ENCODE measurements at places on chromosomes 6 and 20.
A peak's percentile ranks its signal among the peaks of the same experiment; 100 is the strongest.

DNA sequence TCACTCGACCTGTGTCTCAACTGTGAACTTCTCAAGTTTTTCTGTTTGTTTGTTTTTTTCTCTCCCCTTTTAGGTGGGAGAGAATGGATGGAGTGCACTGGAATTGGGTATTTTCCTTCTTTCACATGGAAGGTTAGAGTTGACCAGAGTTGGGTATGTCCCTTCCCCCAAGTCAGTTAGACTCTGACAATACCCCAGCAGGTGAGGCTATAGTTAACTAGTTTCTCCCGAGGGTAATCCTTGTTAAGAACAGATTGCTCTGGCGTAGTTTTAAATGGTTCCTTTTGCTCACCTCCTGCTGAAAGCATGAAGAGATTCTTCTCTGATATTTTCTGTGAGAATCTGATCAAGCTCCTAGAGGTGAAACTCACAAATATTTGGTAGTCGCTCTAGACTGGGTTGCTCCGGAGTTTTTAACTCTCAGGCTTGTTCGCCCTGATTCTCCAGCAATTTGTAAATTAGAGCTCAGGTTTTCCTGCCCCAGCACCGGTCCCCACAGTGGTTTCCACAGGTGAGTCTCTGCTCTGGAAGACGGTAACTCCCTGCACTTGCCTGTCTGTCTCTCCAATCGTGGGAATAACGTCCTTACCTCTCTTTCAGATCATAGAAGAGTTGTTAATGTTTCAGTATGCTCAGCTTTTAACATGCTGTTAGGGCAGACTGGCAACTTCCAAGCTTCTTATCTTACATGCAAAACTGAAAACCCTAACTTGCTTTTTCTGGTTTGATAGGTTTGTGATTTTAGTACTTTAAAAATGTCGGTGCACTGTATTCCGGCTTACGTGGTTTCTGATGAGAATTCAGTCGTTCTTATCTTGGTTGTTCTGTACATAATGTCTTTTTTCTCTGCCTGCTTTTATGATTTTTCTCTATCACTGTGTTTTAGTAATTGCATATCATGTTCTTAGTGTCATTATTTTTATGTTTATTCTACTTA lies 111.2 kb upstream of the HIVEP1 start:
- no peak for DNase-seq

GRCh38 chr6:113696960-113697359 lies 160.2 kb upstream of the MARCKS start:
- DNase-seq, result no peak

DNA sequence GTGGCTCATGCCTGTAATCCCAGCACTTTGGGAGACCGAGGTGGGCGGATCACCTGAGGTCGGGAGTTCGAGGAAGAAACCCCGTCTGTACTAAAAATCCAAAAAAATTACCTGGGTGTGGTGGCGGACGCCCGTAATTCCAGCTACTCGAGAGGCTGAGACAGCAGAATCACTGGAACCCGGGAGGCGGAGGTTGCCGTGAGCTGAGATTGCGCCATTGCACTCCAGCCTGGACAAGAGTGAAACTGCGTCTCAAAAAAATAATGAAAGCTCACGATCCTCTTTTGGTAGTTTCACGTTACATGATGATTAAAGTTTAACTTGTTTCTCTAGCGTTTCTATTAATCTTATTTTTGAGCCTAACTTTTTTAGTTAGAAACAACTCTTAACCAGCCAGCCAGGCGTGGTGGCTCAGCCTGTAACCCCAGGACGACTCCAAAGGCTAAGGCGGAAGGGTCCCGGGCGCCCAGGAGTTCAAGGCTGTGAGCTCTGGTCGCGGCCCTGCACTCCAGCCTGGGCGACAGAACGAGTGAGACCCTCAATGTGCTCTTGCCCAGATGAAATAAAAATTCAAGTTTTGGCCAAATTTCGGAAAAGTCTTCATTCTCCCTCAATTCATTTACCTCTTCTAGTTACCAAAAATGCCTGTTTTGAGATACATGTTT lies 1.2 kb upstream of the WRNIP1 start:
- no peak for DNase-seq

GRCh38 chr20:34876406-34877282 lies at the start of gene ACSS2:
ACSS2 (plus strand) TSS chr20:34876612; CDS start chr20:34876646, 34 bp downstream.
- peak; percentile 98 for DNase-seq

GRCh38 chr6:7188492-7188891 lies 80.7 kb downstream of the RREB1 start:
- no peak for DNase-seq

DNA sequence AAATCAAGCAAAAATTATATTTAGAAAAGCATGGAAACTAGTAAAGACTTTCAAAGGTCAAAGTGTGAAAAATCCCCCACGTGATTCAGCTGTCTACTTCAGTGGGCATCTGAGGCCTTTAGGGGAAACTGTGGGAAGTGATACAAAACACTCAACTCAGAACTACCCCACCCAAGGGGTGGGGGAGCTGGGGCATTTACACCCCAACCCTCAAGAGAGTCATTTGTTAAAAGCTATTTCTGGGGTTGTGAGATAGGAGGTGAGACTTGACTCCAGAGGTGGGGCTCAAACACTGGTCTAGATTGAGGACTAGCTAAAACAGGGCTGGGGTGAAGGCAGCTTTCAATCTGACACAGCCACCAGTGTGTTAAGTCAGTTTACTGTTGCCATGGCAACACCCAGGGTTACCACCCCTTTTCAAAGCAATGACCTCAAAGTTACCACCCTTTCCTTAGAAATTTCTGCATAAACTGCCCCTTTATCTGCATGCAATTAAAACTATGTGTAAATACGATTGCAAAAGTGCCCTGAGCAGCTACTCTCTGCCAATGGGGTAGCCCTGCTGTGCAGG lies 9.9 kb upstream of the GTSF1L start:
- DNase-seq, result no peak

GRCh38 chr20:420721-421574 lies 12.8 kb downstream of the RBCK1 start:
- DNase-seq, result no peak

DNA sequence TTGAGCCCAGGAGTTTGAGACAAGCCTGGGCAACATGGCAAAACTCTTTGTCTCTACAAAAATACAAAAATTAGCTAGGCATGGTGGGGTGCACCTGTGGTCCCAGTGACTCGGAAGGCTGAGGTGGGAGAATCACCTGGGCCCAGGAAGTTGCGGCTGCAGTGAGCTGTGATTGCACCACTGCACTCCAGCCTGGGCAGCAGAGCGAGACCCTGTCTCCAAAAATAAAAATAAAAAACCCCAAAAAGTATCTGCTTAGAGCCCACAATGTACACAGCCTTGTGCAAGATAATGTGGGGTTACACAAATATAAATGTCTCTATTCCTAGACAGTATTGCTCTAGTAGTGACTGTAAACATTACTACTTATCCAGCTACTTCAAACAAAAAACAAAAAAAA lies 5.9 kb downstream of the ESF1 start:
- DNase-seq, result no peak

All from anterior cingulate cortex (tissue), 58 donors.